Spinal cord (tissue), 10 donors: ENCODE measurements at places on chromosomes 7 and 10. TPM values are rescaled to one million over a fixed set of nuclear protein-coding genes. Genes with fewer than 3 reads are reported as not detected.

The CALML3 gene
- 0.08 TPM for polyA plus RNA-seq

The MICALL2 gene
- 34.7 TPM for polyA plus RNA-seq

The GPR37 gene
- polyA plus RNA-seq = 26.3 TPM

The PNLIP gene
- 0.42 TPM for polyA plus RNA-seq

- DNase-seq = no peak
These were observed 69.9 kb upstream of the GTF2I start for GRCh38 chr7:74587435-74588126.

GRCh38 chr10:65235266-65235665 is 1690.6 kb upstream of the LRRTM3 start:
- DNase-seq = no peak

DNA sequence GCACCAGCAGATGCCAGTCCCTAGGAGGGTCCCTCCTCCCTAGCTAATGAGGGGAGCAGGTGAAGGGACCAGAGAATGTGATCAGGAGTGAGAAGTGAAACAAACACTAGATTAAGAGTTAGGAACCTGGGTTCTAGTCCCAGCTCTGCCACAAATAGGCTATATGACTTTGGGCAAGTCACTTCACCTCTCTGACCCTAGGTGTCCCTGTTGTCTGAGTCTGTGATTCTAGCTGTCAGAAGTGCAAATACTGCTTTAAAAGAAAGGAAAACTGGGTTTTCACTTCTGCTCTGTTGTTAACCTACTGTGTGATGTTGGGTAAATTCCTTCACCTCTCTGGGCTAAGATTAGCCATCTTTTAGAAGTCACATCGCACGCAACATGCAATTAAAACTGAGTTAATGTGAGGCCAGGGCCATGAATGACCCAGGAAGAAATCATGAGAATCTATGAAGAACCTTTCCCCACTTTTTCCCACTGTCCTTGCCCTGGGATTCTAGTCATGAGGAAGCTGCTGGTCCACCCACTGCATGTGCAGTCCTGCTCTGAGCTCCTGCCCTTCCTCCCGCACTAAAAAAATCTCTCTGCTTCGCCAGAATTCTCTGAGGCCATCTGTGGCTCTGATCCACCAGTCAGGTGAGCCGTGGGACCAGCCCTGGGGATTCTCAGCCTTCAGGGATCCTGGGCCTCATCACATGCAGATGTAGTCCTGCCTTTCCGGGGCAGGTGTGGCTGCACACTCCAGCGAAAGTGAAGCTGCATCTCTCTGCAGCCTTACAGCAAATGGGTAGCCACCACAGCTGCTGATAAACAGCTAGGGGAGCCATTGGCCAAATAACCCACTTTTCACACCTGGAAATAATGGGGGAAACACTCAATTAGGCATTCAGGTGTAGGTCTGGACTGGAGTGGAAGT is 181.7 kb downstream of the PLXNA4 start:
- no peak for DNase-seq

DNA sequence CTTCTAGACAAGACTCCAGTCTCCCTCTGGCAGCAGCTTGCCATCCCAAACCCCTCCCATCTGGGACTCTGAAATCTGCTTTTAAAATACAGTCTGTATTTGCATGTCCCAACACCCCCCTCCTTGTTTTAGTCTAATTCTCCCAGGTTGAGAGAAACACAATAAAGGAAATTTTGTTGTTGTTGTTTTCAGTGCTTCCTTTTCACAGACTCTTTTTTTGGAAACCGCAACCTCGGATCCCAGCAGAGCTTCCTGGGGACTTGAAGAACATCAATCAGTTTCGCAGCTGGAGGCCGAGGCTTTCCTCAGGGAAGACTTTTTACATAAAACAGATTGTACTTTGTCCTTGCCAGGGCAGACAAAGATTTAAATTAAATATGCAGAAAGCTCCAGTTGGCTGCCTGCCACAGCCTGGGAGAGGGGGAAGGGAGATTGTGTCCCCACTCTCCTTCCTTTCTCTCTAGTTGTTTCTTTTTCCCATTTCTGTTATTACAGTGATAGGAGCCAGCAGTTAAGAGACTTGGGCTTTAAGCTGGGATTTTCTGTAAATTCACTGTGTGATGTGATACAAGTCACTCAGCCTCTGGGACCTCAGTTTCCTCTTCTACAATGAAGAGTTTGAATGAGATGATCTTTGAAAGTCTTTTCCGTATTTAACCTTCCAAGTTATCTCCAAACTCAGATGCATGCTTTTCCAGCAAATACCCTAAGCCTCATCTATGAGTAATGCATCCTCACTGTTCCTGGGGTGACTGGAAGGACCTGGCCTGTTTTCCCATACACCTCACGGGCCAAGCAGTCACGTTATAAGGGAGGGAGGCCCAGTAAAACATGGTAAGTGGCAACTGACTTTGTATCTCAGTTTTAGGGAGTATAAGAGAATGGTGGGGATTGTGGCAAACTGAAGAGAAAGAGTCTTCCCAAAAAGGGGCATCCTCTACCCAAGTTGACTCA is 192.3 kb downstream of the REEP3 start:
- DNase-seq = peak; percentile 97

DNA sequence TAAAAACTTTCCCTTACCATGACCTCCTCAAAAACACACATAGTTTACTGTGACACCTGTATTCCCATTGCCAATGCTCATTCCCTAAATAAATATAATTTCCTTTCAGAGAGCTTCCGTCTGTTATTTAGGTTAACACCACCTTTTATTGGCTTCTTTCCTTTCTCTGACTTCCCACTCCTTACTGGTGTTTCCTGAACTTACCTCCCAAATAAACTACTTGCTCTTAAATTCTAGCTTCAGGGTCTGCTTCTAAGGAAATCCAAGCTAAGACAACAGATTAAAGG is 67.4 kb upstream of the ZNF746 start:
- no peak for DNase-seq

GRCh38 chr10:17512341-17513001 is 58.1 kb upstream of the ST8SIA6 start:
- no peak for DNase-seq

DNA sequence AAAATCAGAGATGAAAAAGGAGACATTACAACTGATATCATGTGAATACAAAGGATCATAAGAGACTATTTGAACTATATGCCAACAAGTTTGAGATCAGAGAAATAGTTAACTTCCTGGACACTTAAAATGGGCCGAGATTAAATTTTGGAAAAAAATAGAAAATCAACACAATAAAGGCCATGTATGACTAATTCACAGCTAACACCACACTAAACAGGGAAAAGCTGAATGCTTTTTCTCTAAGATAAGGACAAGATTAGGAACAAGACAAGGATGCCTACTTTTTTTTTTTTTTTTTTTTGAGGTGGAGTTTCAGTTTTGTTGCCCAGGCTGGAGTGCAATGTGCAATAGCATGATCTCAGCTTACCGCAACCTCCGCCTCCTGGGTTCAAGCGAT is 151.4 kb upstream of the MAGI2 start:
- DNase-seq = no peak

- no peak for DNase-seq
These were observed 1165.4 kb downstream of the XPNPEP1 start for GRCh38 chr10:108757946-108758345.

- DNase-seq = no peak
These were observed 34.6 kb upstream of the LSM8 start for GRCh38 chr7:118149394-118149793.

- no peak for DNase-seq
These were observed 17.9 kb downstream of the SEMA3A start for GRCh38 chr7:84176716-84177115.
